ENCODE measurements at places on chromosomes 3 and 15.

GRCh38 chr15:70343961-70344621 is 246.4 kb upstream of the TLE3 start:
- DNase-seq: peak; percentile 50

GRCh38 chr3:184465883-184466412 is 86.1 kb downstream of the CHRD start:
- DNase-seq: no peak

GRCh38 chr3:27535809-27536392 is 51.7 kb upstream of the SLC4A7 start:
- peak; percentile 73 for DNase-seq

DNA sequence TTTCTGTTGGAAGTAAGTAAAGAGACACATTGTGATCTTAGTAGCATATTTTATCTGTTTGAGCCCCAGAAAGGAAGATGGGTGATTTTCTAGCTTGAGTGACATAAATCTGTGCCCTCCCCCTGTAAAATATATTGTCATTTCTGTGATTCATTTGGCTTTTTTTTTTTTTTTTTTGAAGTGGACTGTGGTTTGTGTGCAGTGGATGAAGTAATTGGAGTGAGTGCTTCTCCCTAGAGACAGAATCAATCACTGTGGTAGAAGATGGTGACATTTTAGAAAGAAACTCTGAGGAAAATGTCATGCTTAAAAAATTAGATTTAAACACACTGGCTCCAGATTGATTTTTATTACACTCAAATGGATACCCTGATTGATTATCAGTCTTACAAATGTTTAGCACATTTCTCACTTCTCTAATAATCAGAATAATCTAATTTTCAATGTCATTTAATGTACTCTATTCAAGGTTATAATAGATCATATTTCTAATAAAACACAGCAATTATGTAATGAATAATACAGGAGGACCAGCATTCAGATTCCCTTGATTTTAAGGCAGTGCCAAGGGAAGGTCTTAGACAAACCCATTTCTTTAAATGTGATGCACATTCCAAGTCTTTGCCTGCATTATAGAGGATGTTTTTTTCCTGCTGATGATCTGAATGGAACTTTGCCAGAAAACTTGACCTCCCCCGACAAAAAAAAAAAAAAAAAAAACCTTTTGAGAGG is 116.6 kb downstream of the TOP2B start:
- no peak for DNase-seq

GRCh38 chr15:41276831-41277230 is 45.8 kb downstream of the CHP1 start:
- no peak for DNase-seq

GRCh38 chr15:51202783-51203182 is 108.1 kb upstream of the TNFAIP8L3 start:
- DNase-seq: no peak

DNA sequence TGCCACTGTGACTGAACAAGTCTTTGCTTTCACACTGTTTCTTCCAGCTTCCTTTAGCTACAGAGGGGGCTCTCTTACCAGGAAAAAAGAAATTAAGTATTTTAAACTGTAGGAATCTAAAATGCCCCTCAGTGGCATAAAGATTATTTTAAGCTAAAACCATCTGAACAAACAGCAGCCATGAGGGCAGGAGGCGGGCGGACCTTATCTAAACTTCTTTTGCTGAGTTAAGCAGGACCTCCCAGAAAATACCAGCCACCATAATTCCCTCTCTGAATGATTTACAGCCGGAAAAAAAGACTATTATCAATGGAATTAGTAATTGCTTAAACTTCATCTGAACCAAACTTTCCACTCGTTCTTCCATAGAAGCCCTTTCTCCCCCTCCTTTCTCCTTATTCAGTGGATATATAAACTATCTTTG is 5.2 kb upstream of the TOPAZ1 start:
- DNase-seq: no peak
